ENCODE measurements at places on chromosomes 2 and 18.
A peak's percentile ranks its signal among the peaks of the same experiment; 100 is the strongest.

DNA sequence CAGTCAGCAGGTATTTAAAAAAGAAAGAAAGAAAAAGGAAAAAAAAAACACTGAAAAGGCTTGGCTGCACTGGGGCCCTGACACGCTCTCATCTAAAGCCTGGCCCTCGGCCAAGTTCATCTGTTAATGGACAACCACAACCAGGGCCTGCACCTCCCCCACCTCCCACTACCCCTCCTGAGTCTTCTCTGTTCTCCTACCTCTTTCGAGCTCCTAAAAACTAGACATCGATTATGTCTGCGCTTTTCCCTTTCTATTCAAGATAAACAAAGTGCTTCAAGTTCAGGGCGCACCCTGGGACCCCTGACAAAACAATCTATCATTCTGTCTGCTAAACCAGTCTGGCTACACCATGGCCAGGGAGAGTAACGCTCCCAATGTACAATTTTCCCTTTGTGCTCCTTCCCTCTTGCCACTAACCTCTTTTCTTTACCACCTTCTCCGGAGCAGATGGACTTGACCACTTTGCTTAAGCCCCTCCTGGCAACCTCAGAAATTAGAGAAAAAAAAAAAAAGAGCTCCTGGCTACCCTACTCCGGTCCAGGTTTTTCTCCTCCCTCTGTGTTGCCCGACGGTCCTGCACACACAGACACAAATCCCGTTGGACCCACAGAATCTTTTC lies 22.7 kb downstream of the BCL11A start:
- peaks cover 10% of the 10 kb centered on the region for H3K4me1 ChIP-seq
- no peak for DNase-seq
- no peak overlapping the region for H3K27ac ChIP-seq
- H3K4me3 ChIP-seq, result no peak overlapping the region
- H3K27me3 ChIP-seq, result peaks cover 42% of the 10 kb centered on the region

DNA sequence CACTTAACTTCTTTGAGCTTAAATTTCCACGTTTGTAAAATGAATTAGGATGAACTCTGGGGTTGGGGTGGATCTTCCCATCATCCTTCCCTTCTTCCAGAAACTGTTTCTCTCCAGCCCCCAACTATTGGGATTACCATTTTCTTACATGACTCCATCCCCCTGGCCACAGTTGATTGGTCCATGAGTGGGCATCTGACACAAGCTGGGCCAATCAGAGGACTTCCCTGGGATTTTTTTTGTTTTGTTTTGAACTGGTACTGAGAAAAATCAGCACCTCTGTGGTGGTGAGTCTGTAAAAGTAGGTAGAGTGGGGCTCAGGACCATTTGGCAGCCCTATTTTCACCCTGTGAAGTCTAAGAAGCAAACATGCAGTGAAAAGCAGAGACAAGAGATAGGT lies 118.0 kb upstream of the SERTAD2 start:
- H3K27me3 ChIP-seq, result no peaks in the 10 kb centered on the region
- H3K4me1 ChIP-seq, result peaks cover 26% of the 10 kb centered on the region
- H3K27ac ChIP-seq, result no peak overlapping the region
- no peaks in the 10 kb centered on the region for H3K36me3 ChIP-seq
- DNase-seq, result no peak
- no peak overlapping the region for H3K4me3 ChIP-seq

- no peaks in the 10 kb centered on the region for H3K36me3 ChIP-seq
- H3K4me3 ChIP-seq, result no peak overlapping the region
- no peaks in the 10 kb centered on the region for H3K27me3 ChIP-seq
- no peak overlapping the region for H3K27ac ChIP-seq
- no peak for DNase-seq
Measured at GRCh38 chr18:57771193-57771592, 31.9 kb downstream of the ATP8B1 start.

DNA sequence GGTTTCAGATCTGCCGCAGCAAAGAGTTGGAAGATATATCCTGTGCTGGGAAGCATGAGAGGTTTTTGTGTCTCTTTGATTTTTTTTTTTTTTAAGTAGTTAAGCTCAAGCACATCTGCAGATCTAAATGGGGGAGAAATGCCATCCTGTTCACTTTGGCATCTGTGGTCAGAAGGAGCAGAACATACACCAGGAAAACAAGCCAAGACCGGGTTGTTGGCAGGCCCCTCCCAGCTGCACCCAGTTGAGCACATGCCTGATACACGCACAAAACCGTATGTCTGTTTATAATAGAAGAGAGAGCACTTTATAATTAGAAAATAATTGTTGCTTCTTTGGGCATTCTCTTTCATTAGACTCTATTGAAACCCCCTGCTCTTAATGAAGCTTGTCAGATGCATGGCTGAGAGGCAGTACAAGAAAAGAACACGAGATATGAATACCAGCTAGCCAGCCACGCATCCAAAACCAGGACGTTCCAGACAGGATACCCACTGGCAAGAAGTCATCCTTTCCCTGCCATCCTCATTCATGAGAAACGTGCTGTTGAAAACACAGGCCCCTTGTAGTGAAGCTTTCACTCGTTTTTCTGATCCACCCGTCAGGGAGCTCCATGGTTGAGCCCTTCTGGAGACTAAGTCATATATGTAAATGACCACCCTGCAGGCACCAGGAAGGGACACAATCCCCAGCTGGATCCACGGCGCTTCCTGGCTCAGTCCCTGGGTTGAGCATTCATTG lies 152.2 kb downstream of the ALPK2 start:
- no peak overlapping the region for H3K4me3 ChIP-seq
- no peak for DNase-seq
- peaks cover 3% of the 10 kb centered on the region for H3K27me3 ChIP-seq

- no peak overlapping the region for H3K27ac ChIP-seq
- H3K27me3 ChIP-seq, result peaks cover 39% of the 10 kb centered on the region
- H3K4me3 ChIP-seq, result peak overlapping the region; percentile 40
Measured at GRCh38 chr18:596288-596881, 403 bp upstream of the CLUL1 start.

DNA sequence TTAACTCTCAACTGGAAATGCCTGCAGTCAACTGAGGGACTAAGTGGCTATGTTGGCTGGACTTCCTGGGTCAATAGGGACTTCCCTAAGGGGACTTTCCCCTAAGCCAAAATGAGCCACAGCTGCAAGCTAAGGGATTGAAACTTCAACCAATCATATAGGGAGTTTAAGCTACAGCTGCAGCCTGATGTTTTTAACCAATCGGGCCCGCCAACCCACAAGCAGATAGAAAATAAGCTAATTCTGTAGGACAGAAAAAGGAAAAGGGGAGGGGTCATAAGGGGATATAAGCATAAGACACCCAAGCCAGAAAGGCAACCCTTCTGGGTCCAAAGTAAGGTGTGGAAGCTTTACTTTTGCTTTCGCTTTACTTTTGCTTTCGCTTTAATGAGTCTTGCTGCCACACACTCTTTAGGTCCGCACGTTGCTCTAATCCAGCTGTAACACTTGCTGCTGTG lies 927.5 kb downstream of the ERBB4 start:
- H3K4me1 ChIP-seq, result peaks cover 3% of the 10 kb centered on the region
- H3K27me3 ChIP-seq, result no peaks in the 10 kb centered on the region
- H3K36me3 ChIP-seq, result no peaks in the 10 kb centered on the region
- peak overlapping the region; percentile 57 for H3K4me3 ChIP-seq
- no peak overlapping the region for H3K27ac ChIP-seq
- DNase-seq, result peak; percentile 0

DNA sequence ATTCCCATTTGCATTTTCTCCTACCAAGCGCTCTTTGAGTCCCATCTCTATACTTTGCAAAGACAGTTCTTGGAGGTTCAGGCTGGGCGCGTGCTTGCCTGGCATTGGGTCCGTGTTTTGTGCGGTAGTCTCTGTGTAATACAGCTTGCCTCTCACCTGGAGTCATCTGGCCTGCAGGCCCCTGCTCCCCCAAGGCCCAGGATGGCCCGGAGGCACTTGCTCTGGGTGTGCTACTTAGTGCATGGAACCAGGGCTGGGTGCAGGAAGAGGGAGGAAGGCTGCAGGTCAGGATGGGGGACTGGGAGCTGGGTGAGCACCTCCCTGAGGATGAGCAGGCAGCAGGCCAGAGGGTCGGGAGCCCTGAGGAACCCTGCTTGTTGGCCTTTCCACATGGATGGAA lies 220.9 kb downstream of the LDLRAD4 start:
- no peaks in the 10 kb centered on the region for H3K27me3 ChIP-seq
- peaks cover 12% of the 10 kb centered on the region for H3K36me3 ChIP-seq
- H3K27ac ChIP-seq, result peak overlapping the region; percentile 67
- peaks cover 63% of the 10 kb centered on the region for H3K4me1 ChIP-seq

DNA sequence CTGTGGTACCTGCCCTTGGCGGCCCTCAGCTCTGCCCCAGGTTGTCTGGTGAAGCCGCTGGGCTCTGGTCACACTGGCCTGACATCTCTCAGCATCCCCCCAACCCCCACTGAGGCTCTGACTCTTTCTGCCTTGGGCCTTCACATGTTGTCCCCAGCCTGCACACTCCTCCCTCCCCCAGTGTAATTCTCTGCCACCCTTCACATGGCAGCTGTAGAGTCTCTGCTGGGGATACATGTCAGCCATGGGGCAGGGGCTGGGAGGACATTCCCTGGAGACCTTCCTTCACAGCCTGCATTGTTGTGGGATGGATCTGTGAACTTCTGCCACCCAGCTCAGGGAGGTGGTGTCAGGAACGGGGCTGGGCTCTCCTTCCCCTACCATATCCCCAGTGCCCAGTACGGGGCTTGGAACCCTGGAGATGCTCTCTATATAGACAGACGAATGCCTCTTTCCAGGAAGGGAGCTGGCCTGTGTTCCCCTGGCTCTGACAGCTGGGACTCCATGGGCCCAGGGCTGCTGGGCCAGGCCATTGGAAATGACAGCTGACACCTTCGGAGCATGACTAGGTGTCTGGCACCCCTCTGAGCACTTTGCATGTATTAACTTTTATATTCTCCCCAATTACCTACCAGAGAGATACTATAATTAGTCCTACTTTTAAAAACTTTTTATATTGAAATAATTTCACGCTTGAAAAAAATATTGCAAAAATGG lies 151.5 kb downstream of the INHBB start:
- H3K27ac ChIP-seq, result no peak overlapping the region
- no peaks in the 10 kb centered on the region for H3K36me3 ChIP-seq
- no peak for DNase-seq
- no peaks in the 10 kb centered on the region for H3K4me1 ChIP-seq
- H3K4me3 ChIP-seq, result no peak overlapping the region
- H3K27me3 ChIP-seq, result no peaks in the 10 kb centered on the region

DNA sequence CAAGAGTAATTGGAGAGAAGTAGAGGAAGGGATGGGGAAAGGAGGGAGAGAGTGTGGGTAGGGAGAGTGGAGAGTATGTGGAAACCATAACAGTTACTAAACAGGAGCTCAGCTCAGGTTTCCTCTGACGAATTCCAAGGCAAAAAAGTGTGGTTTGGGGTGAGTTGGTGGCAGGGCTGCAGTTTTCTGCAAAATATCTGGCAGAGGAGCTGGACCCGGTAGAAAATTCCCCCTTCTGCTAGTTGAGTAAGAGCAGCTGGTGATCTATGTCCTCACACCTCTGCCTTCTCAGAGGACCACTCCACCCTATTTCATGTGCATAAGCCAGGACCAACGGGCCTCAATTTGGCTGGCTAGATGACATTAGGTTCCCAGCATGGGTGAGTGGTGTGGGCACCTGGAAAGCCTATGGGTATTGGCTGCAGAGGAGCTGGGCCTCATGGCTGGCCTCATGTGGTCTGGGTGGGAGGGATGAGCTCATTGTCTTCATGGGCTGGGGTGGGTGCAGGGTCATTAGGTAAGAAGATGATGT lies 13.2 kb downstream of the NRP2 start:
- DNase-seq, result no peak
- no peak overlapping the region for H3K4me3 ChIP-seq
- no peak overlapping the region for H3K27ac ChIP-seq
- peaks cover 5% of the 10 kb centered on the region for H3K4me1 ChIP-seq

DNA sequence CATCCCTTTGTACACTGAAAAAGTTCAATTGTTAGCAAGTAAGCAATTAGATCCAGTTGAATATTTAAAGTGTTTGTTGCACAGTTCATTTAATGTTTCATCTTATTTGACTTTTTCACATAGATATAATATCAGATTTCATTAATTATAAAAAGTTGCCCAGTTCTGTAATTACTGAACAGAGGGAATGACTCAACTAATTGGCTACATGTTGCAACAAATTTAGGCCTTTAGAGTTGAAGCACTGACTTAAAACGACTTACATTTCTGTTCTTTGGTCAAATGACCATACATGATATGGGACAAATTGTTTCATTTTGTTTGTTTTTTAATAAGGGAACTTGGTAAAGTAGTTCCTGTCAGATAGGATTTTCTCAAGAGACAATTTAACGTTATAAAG lies 68.5 kb upstream of the FAM117B start:
- no peak overlapping the region for H3K27ac ChIP-seq
- peaks cover 5% of the 10 kb centered on the region for H3K4me1 ChIP-seq
- H3K4me3 ChIP-seq, result no peak overlapping the region
- no peak for DNase-seq
- no peaks in the 10 kb centered on the region for H3K36me3 ChIP-seq

GRCh38 chr2:207423886-207424285 lies 105.9 kb upstream of the CREB1 start:
- DNase-seq, result peak; percentile 44
- peaks cover 9% of the 10 kb centered on the region for H3K36me3 ChIP-seq
- peaks cover 6% of the 10 kb centered on the region for H3K27me3 ChIP-seq
- H3K4me3 ChIP-seq, result no peak overlapping the region

GRCh38 chr2:138811431-138811830 lies 31.2 kb upstream of the NXPH2 start:
- peaks cover 14% of the 10 kb centered on the region for H3K27me3 ChIP-seq
- H3K36me3 ChIP-seq, result no peaks in the 10 kb centered on the region
- H3K27ac ChIP-seq, result no peak overlapping the region
- H3K4me3 ChIP-seq, result no peak overlapping the region
- DNase-seq, result no peak

GRCh38 chr2:100730290-100730868 lies 89.6 kb upstream of the NPAS2 start:
- H3K4me1 ChIP-seq, result no peaks in the 10 kb centered on the region
- peak; percentile 32 for DNase-seq
- no peak overlapping the region for H3K27ac ChIP-seq
- H3K27me3 ChIP-seq, result no peaks in the 10 kb centered on the region
- H3K36me3 ChIP-seq, result peaks cover 2% of the 10 kb centered on the region

DNA sequence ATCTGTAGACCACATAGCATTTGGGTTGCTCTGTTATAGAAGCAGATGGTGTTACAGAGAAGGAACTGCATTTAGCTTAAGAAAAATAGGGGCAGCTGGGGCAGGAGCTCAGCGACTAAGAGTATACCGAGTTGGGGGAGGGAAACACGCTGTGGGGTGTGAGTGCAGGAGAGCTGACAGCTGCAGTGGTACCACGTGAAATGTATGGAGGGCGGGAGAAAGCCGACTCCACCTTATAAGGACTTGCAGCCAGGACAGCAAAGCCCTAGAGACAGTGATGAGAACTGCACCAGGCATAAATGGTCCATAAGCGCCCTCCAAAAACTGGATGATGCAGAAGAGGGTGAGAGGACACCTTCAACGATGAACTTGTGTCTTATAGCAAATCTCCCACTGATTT lies 237.6 kb downstream of the PRKCE start:
- H3K4me1 ChIP-seq, result peaks cover 34% of the 10 kb centered on the region
- no peaks in the 10 kb centered on the region for H3K27me3 ChIP-seq
- H3K36me3 ChIP-seq, result no peaks in the 10 kb centered on the region
- no peak overlapping the region for H3K4me3 ChIP-seq
- H3K27ac ChIP-seq, result no peak overlapping the region

DNA sequence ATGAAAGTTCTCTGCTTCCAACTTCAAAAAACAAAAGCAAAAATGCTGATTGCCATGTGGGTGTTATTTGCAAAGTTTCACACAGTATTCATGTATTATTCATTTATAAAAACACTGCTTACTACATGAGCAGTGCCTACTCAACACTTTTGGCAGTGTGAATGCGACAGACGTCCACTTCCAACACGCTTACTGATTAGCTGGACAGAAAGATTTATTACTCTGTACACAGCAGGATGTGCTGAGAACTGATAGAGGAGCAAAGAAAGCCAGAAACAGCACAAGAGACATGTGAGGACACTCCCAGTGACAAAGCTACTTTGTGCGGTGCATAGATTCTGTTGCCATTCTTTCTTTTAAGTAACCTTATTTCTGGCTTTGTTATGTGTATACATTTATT lies 258.8 kb downstream of the DLGAP1 start:
- H3K4me3 ChIP-seq, result no peak overlapping the region
- no peaks in the 10 kb centered on the region for H3K36me3 ChIP-seq
- H3K27ac ChIP-seq, result no peak overlapping the region

Measured in activated naive CD8-positive, alpha-beta T cell treated with anti-CD3 and anti-CD28 coated beads for 36 hours (primary cell).